ENCODE measurements at places on chromosomes 6 and 20.

GRCh38 chr20:51931371-51931781, 129.1 kb upstream of the SALL4 start:
- DNase-seq, result no peak

GRCh38 chr6:116472706-116473105, 11.5 kb downstream of the CALHM6 start:
- no peak for DNase-seq

DNA sequence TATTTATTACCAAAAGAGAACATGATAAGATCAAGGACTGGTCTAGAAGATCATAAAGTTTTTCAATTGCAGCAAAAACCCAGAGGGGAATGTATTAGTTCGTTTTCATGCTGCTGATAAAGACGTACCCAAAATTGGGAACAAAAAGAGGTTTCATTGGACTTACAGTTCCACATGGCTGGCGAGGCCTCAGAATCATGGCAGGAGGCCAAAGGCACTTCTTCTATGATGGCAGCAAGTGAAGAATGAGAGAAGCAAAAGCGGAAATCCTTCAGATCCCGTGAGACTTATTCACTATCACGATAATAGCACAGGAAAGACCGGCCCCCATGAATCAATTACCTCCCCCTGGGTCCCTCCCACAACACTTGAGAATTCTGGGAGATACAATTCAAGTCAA, 57.7 kb upstream of the HIVEP2 start:
- DNase-seq, result no peak

GRCh38 chr6:125220712-125221111, 67.1 kb downstream of the TPD52L1 start:
- no peak for DNase-seq

DNA sequence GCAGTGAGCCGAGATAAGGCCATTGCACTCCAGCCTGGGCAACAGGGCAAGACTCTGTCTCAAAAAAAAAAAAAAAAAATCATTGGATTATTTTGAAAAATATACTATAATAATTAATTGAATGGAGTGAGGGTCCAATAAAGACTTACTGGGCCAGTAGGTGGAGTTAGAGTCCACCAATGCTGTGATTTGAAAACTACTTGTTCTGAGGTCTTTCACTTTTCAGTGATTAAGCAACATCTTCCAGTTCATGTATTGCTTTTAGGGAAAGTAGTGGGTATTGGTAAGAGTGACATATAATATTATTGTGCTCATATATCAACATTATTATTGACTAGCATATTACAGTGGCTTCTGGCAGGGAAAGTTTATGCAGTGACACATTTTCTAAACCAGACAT, 530.3 kb downstream of the KHDRBS2 start:
- DNase-seq, result no peak

DNA sequence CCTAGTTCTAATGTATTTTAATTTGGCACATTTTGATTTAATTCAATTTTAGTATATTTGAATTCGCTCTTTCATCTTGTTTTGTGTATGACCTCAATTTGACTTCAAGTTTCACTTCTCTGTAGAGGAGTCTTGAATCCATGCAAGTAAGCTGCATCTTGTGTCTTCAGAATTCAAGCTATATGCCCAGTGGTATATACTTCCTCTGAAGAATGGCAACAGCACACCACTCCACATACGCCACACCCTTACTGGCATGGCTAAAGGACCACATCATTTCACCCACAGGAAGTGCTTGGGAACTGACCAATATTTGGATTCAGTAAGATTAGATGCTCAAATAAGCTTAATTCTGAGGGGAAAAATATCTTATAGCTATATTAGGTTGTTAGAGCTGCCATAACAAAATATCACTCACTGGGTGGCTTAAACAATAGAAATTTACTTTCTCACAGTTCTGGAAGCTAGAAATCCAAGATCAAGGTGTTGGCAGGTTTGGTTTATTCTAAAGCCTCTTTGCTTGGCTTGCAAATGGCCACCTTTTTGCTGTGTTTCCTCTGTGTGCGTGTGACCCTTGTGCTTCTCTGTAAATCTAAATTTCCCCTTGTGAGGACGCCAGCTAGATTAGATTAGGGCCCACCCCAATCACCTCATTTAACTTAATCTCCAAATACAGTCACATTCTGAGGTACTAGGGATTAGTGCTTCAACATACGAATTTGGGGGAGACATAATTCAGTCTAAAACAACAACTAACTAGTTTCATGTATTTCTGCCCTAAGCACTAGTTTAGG, 2.8 kb upstream of the ASF1A start:
- DNase-seq, result no peak
